RWPE1 (cell line): ENCODE measurements at places on chromosomes 3 and 15.

GRCh38 chr3:190192087-190192486, 71.4 kb upstream of the P3H2 start:
- DNase-seq = no peak

- DNase-seq = no peak
Observed at GRCh38 chr15:84840255-84840654, 23.1 kb downstream of the ALPK3 start.

DNA sequence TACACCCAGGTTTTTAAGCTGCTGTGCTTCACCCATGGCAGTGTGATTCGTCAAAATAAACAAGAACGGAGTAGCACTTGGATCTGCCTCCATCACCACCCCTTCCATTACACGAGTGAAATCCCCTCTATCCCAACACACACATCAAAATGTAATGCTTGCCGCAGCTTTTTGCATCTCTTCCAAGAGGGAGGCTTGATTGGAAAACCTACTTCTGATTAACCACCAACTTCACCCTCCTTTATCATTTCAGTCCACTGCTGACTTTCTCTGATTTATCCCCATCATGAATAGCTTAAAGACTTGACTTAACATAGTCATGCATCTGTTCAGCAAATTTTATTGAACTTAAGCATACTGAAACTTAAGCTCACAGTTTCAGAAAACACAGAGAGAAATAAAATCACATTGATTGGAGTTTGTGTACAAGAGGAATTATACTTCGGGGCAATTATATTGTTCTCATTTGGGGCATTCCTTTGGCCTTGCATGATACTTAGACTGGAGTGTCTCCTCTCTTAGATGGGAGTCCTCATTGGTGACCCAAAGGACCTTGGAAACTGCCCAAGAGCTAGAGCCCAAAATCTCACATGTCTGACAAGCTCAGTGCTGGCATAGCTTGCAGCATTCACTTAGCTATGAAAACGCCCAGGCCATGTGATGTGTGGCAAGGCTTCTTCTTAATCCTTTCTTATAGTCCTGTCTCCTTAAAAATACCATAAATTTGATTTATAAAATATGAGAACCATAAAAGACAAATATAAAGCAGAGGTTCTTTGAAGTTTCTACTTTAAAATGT, 124.3 kb upstream of the UMPS start:
- no peak for DNase-seq

- DNase-seq = no peak
Observed at GRCh38 chr3:193711964-193712598, 119.1 kb downstream of the OPA1 start.

DNA sequence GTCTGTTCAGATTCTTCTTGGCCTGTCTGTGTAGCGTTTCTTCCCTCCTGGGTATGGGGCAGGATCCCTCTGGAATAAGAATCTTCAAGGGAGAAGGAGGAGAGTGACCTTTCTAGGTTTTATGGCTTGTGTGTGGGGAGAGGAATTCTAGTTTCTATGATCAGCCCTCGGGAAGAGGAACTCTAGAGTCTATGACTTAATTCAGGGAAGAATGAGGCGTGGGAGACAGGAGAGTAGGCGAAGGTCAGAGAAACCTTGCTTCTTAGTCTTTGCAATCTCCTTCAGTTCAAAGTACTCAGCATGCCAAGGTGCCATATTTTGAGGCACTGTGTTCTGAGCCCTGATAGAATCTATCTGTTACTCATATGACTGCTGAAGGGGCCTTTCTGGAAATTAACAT, 99.2 kb upstream of the C3orf80 start:
- DNase-seq = no peak

- DNase-seq = no peak
Observed at GRCh38 chr3:99458013-99458412, 180.4 kb upstream of the COL8A1 start.

GRCh38 chr3:33690341-33690740, 27.7 kb downstream of the CLASP2 start:
- no peak for DNase-seq

DNA sequence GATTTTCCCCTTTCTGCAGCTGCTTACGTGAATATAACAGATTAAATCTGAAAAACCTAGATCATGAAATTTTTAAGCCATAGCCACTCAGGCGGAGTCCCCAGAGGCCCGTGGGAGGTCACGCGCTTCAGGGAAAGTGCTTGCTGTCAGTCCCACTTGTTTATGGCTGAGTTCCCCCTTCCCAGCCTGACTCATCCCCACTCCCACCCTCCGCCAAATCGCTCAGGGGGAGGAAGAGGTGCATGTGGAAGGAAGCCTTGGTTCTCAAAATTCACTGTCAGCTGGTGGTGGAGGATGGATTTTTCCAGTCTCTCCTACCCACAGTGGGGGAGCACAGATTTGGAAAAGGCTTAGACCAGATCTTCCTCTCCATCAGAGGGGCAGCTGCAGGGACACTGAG, 67.4 kb downstream of the CORO2B start:
- no peak for DNase-seq

GRCh38 chr3:150805354-150805753, 42.4 kb upstream of the SIAH2 start:
- DNase-seq = no peak

- DNase-seq = no peak
Observed at GRCh38 chr3:114350690-114351089, 56.9 kb downstream of the TIGIT start.

DNA sequence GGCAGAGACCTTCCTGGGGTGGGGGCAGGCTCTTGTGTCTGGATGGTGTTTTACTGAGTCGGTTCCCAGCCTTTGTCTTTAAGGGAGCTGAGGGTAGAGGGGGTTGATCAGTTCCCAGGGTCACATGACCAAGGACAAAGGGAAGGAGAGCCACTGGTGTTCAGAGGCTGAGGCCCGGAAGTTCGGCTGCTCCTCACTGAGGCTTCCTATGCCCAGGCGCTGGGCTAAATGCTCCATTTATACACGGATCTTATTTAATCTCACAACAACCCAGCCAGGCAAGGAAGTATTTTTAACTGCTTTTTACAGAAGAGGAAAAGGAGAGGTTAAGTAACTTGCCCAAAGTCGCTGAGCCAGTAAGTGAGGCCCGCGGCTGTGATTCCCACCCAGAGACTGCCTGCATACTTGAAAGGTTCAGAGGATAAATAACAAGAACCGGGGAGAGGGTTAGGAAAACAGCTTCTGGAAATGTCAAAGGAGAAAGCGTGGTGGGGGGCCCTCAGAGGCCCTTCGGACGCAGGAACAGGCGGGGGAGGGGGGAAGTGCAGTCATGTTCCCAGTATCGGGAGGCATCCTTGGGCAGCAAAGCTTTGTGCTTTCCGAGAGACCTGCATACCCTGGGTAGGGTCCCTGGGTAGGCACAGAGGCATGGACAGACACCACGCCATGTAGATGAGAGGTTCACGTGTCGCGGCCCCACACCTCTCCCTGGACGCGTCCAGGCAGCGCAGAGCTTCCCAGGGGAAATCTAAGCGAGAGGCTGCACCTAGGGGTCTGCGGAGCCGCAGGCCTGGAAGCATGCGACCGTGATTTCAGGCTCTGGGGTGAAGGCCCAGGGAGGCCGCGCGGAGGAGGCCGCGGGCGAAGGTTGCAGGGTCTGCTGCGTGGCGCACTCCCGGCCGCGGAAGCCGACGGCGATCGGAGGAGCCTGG, 21.3 kb downstream of the EPHB3 start:
- DNase-seq = no peak

- no peak for DNase-seq
Observed at GRCh38 chr3:110343945-110344344, 727.7 kb upstream of the NECTIN3 start.

DNA sequence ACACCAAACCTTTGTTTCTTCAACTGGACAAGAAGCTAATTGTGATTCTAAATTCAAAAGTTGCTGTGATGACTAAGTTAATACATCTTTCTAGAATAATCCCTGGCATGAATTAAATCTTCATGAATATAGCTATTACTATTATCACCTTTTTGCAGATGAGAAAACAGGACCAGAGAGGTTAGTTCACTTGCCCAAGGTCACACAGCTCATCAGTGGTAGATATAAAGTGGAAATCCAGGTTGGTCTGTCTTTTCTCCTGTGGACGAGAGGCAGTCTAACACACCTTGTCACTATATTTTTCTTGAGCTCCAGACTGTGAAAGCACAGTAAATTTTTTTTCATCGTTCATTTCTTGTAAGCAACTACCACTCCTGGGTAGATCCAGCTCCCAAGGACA, 247.6 kb upstream of the LRTM1 start:
- no peak for DNase-seq

DNA sequence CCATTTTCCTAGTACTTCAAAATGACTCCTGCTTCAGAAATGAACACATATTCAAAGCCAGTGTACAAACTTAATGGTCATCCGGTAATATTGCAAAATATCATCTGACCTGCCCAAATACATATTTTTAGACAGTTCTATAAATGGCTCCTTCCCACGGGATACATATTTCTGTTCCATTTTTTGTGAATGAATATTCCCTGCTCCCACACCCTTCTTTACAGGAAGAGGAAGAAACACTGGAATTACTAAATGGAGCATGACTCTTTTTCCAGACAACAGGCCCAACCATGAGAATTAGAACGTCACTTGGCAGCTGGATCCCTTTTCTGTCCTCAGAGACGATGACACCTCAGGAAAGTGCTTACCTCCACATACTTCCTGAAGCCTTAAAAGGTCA, 38.0 kb upstream of the CBLB start:
- peak; percentile 61 for DNase-seq

DNA sequence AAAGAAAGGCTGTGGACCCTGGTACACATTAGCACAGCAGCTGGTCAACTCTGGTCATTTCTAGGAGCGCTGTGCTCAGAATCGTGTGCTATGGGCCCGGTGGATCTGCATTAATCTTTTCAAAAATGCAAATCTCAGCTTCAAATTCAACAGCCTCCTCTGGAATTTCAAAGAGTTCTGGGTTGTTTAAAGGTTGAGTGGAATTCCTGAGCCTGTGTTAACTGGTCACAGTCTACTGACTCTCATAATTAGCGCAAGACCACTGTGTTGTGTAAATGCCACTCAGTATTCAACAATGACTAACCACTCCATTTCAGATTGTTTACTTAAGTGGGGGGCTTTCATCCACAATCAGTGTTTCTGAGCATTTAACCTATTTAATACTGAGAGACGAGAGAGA, 2.7 kb upstream of the ARNT2 start:
- DNase-seq = no peak

DNA sequence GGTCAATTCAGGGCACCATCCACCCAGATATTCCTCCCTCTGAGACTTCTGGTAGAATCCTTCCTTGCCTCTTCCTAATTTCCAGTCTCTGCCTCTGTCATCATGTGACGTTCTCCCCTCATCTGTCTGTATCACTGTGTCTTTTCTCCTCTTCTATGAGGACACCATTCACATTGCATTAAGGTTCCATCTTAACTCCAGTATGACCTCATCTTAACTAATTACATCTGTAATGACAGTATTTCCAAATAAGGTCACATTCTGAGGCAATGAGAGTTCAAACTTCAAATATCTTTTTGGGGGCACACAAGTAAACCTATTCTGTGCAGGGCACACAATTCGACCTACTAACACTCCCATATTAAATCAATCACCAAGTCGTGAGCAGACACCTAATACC, 169.7 kb downstream of the FHIT start:
- DNase-seq = no peak

- DNase-seq = no peak
Observed at GRCh38 chr3:56309465-56309864, 158.8 kb downstream of the ERC2 start.

- DNase-seq = no peak
Observed at GRCh38 chr3:10469441-10470119, 35.8 kb downstream of the ATP2B2 start.

GRCh38 chr3:18405141-18405540, 20.0 kb downstream of the SATB1 start:
- DNase-seq = no peak

GRCh38 chr15:72353266-72353665, 22.5 kb downstream of the HEXA start:
- peak; percentile 42 for DNase-seq

DNA sequence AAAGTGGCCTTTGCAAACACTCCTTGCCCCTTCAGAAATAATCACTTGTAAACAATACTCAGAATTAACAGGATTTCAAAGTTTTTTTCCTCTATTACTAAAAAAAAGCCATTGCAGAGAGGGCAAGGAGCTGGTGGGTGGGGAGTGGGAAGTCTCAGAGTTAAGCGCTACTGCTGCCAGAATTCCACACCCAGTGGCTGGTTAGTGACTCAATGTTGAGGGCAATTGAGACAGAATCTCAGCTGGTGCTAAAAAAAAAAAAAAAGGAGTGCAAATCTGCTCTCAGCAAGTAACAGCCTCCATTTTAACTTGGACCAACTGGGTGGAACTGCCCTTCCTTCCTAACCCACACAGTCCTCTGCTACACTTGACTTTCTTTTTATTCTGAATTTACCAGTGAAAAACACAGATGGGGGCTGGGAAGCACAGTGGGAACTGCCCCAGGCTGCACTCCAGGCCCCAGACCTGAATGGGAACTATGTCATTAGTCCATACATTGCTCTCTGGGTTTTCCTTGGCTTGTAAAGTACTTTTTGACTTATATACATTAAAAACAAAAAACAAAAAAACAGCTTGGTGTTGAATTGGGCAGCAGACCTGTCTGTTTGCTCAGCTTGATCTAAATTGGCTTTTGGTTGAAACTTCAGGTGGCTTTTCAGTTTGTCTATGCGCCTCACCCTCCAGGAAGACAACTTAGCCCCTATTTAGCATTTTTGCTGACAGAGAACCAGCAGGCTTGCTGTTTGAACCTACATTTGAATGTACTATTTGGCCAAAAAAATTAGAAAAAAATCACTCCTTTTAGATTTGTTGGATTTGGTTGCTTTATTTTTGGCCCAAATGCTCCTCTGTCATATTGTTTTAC, 357.8 kb upstream of the TBL1XR1 start:
- peak; percentile 64 for DNase-seq

DNA sequence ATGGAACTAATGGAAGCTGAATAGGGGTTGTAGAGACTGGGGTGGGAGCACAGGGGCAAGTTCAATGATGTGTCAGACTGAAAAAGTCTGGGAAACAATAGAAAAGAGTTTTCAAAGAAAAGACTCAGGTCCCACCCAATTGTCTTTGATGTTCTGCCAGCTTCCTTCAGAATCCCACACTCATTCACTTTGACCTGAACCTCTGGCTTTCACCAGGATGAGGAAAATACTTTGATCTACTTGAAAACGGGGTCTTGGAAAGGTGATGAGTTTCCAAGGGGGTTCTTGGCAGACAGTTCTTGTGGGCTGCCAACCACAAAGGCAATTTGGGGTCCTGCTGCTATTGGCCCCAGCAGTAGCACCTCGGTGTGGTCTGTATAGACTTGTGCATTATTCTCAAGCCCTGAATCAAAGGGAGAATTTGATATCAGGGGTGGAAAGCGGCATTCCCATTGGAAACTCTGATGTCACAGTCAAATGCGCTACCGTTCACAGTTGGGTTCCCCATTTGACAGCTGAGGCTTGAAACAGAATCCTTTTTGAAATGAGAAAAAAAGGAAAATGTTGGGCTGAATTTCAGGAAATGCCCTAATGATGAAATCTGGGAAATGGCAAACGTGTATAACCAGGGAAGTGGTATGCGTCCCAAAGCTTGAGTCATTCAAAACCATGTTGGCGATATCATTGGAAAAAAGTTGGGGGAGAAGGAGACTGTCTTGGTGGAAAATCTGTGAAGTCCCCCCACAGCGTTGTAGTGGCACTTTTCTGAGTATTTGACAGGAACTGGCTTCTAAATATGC, 229.2 kb upstream of the LRTM1 start:
- DNase-seq = no peak
